ENCODE measurements at places on chromosomes 6 and 20. TPM values are rescaled to one million over a fixed set of nuclear protein-coding genes. Genes with fewer than 3 reads are reported as not detected.

TRAPPC3L gene
- 0.17 TPM for total RNA-seq

RNASET2 gene
- total RNA-seq: 60.8 TPM

DNA sequence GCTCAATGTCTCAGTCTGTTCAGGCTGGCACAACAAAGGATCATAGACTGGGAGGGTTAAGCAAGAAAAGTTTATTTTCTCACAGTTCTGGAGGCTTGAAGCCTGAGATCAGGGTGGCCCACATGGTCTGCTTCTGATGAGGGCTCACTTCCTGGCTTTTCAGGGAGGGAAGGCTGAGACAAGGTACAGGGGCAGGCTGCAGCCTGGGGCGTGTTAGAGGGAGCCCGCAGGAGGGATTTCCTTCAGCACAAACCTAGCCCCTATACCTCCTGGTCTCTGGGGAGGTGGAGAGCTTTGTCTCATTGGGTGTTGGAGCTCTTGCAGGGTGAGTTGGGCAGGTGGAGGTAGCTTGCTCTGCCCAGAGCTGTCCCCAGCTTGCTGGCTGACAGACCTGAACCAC is 81.1 kb upstream of the GPR6 start:
- no peak overlapping the region for H3K4me3 ChIP-seq
- no peaks in the 10 kb centered on the region for H3K36me3 ChIP-seq
- no peak overlapping the region for H3K27ac ChIP-seq
- no peak for DNase-seq
- H3K27me3 ChIP-seq: no peaks in the 10 kb centered on the region

DNA sequence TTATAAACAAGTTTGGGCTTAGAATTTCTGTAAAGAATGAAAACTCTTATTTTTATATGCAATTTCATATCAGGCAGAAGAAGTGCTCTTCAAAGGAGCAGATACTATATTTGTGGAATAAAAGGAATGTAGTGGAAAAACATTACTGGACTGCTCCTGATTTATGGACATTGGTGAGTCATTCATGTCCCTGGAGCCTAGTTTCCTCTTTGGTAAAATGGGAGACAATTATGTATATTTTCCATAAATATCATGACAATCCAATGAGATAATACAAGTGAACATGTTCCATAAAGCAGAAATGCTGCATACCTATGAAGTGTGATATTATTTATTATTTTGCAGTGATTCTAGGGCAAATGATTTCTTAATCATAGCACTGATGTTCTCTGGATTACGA is 445.8 kb upstream of the CITED2 start:
- no peak overlapping the region for H3K4me3 ChIP-seq
- H3K27me3 ChIP-seq: no peaks in the 10 kb centered on the region
- H3K27ac ChIP-seq: no peak overlapping the region
- H3K36me3 ChIP-seq: no peaks in the 10 kb centered on the region

GRCh38 chr6:44453146-44453545 is 65.6 kb downstream of the CDC5L start:
- H3K27ac ChIP-seq: no peak overlapping the region
- peaks cover 8% of the 10 kb centered on the region for H3K4me1 ChIP-seq
- H3K27me3 ChIP-seq: no peaks in the 10 kb centered on the region
- DNase-seq: no peak
- H3K4me3 ChIP-seq: no peak overlapping the region

- H3K27ac ChIP-seq: no peak overlapping the region
- no peaks in the 10 kb centered on the region for H3K27me3 ChIP-seq
- no peaks in the 10 kb centered on the region for H3K36me3 ChIP-seq
- no peaks in the 10 kb centered on the region for H3K4me1 ChIP-seq
Measured at GRCh38 chr6:168222115-168223043, 97.2 kb downstream of the DACT2 start.

GRCh38 chr20:50504231-50504823 is 5.9 kb upstream of the PTPN1 start:
- peaks cover 18% of the 10 kb centered on the region for H3K4me1 ChIP-seq
- no peak overlapping the region for H3K27ac ChIP-seq
- H3K36me3 ChIP-seq: no peaks in the 10 kb centered on the region
- no peak overlapping the region for H3K4me3 ChIP-seq
- peak; percentile 22 for DNase-seq
